ENCODE measurements at places on chromosomes 6 and 20.

DNA sequence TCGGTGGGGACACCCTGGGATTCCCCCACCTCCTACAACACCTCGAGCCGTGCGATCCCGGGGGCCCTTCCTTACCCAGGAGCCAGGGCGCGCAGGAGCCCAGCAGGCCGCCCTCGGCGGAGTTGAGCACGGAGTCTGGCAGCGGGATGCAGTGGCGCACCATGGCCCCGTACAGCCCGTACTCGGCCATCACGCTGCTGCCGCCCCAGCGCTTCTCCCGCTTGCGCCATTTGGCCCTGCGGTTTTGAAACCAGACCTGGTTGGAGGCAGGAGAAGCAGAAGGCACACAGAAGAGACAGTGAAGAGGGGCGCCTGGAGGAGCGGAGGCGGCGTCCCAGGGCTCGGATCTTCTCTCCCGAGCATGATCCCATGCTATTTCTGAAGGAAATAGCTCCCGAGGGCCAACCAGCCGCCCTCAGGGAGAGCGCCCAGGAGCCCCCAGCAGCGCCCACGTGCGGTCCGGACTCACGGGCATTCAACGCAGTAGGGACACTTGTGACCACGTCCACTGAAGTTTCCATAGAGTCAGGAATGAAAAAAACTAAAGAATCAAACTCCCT is 4.3 kb downstream of the VSX1 start:
- peak; percentile 67 for DNase-seq

- no peak for DNase-seq
Observed at GRCh38 chr6:36692220-36692619, 5.4 kb upstream of the RAB44 start.

DNA sequence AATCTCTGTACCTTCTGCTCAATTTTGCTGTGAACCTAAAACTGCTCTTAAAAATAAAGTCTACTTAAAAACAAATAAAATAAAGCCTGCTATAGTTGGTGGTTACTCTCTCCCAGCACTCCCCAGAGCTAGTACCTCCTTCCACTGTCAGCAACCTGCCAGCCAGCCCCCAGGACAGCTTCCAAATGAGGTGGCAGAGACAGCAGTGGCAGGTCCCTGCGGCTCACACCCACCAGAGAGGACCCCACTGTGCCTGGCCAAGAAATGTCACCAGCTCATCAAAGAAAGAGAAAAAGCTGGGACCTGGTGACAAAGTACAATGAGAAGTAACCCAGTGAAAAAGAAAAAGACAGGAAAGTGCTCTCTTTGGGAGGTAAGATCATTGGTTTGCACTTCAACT is 15.2 kb downstream of the APMAP start:
- DNase-seq: no peak

DNA sequence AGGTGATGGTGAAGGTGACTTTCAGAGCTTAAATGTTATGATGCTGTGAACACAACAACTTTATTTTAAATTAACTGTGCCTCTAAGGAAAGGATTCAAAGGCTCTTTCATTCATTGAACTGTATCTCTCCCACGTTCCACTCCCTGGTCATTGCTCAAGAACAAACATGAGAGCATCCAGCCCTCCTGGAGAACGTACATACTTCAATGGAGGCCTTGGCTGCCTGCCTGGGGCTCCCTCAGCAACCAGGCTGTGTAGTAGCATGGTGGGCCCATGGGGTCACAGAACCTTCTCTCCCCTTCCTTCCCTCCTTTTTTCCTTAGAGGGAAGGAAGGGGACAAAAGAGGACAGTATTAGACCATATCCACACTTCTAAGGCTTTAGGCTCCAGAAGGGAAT is 234.3 kb downstream of the CDC5L start:
- no peak for DNase-seq

- DNase-seq: peak; percentile 56
Observed at GRCh38 chr20:62244644-62245108, 6.4 kb downstream of the OSBPL2 start.

GRCh38 chr20:55778796-55779195 is 226.5 kb downstream of the CBLN4 start:
- DNase-seq: no peak

DNA sequence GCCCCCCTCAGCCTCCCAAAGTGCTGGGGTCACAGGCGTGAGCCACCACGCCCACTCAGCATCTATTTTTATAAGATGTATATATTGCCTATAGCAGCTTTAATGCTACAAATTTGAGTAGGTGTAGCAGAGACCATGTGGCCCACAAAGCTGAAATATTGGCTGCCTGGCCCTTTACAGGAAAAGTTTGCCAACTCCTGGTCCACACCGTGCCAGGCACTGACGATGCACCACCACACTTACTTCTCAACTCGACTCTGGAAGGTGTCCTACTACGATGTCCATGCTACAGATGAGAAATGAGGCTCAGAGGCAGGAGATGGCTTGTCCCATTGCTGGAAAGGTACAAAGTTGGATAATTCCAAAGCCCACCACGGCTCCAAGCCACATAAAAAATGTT is 17.2 kb upstream of the SRSF6 start:
- no peak for DNase-seq

DNA sequence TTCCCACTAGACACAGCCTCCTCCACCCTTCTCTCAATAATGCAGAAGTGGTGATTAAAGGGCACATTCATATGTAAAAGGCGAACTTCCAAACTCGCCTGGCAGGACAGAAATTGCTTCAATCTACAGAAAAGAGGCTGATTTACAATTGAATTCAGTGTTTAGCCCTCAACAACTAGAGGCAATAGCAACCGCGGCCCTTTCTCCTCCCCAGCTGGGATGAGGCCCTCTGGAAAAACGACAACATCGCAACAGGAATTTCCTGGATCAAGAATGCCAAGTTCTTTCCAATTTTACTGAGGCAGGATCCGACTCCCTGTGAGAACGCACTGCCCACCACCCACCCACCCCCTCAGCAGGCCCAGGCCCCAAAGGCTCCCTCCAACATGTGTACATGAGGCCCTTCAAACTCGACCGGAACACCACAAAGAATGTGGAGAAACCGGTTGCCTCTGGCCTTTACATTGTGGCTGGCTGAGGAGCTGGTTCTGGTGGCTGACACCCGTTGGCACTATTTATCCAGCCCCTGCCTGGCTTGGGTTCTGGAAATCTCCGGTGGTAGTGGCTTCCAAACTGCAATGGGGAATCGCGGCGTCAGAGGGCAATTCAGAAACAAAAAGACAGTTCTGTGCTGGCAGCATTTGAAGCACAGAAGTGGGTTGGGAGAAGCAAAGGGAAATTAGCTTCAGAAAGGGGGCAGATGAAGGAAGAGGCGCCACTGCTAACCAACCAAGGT is 36.8 kb downstream of the ZMYND8 start:
- DNase-seq: peak; percentile 52

DNA sequence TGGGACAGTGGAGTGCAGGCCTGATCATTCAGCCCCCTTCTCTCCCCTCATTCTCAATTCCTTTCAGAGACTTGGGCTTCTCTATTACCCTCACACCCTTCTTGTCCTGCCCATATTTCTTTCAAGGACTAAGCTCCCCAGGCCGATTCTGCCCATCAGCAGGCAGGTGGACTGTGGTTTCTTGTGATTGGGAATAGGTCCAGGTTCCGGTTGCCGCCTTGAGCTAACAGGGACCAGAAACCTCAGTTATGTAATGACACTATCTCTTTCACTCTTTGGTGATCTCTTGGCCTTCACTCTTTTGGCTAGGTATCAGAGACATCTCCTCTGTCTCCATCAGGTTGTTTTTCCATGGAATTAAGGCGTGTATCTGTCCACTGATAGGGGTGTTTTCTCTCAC is 6.5 kb downstream of the MUCL3 start:
- DNase-seq: no peak

- no peak for DNase-seq
Observed at GRCh38 chr6:127533736-127534135, 14.6 kb upstream of the MTCL3 start.

DNA sequence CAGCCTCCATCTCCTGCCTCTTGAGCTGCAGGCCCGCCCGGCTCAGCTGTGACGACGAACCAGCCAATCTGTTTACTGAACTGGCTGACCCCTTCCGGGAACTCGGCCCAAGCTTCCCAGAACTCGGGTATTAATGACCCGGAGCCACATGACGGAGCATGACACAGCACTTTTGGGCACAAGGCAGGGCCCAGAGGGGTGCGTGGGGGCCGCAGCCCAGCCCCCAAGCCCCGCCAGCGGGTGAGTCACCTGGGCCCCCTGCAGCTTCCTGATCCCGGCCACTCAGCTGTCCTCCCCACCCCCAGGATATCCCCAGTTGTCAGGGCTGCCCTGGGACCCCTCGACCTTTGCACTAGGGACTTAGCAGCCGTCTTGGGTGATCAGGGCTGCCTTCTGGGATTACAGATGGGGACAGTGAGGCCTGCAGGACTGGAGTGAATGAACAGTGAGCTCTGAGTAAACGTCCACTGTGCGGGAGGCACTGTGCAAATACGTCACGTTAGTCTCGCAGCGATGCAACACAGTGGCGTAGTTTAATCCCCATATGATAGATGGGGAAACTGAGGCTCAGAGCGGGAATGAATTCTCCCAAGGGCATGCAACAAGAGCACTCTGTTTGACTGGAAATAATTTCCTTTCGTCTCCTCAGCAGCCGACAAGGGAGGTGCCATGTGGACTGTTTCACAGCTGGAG is 102.1 kb downstream of the CEBPB start:
- peak; percentile 98 for DNase-seq

GRCh38 chr6:80771941-80772340 is 665.5 kb downstream of the BCKDHB start:
- DNase-seq: no peak

DNA sequence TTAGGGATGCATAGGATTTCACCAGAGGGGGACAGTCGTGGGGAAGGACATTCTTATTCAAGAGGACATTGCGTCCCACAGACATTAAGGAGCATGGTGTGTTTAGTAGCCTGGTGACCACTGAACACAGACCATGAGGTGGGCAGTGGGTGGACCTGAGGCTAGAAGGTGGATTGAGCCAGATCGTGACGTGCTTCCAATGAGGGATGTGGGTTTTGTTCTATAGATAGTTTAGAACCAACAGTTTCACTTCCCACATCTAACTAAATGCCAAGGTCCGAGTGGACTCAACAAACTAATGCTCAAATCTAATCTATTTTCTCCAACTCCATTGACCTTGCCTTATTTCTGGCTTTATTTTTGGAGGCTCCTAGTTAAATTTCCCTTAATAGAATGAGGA is 58.5 kb downstream of the OGFRL1 start:
- no peak for DNase-seq

GRCh38 chr20:19995220-19995863 is 21.8 kb upstream of the NAA20 start:
- no peak for DNase-seq

DNA sequence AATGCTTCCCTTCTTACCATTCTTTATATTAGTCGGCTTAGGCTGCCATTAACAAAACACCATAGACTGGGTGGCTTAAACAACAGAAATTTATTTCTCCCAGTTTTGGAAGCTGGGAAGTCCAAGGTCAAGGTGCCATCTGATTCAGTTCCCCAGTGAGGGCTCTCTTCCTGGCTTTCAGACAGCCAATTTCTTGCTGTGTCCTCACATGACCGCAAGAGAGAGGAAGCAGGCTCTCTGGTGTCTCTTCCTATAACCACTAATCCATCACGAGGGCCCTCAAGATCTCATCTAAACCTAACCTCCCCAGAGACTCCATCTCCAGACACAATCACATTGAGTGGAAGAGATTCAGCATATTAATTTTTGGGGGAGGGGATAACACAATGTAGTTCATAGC is 193.0 kb upstream of the SGK1 start:
- DNase-seq: no peak

GRCh38 chr6:98909236-98909635 is 38.5 kb downstream of the FBXL4 start:
- DNase-seq: no peak

DNA sequence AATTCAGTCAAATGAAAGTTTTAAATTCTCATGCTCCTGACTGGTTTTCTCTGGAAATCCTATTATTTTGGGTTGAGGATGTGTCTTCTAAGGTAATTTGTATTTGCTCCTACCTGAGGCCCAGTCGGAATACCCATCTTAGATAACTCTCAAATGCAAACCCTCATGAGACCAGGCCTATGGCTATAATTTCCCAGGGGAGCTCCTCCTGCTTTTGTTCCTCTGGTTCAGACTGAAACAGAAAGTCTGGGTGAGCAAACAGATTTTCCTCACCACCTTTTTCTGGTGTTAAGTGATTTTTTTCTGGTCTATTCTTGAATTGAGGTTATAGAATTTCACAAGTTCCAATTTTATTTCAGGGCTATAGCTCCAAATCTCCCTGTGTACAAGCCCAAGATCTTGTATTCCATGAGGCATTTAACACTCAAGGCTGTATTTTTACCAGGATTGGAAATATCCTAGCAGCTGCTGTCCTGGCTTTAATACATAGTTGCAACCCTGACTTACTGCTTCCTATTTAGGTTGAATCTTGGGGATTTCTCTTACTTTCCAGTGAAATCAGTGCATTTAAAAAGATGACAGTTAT is 169.1 kb upstream of the PTCHD4 start:
- no peak for DNase-seq

- DNase-seq: no peak
Observed at GRCh38 chr6:3119040-3119723, 671 bp downstream of the BPHL start.

DNA sequence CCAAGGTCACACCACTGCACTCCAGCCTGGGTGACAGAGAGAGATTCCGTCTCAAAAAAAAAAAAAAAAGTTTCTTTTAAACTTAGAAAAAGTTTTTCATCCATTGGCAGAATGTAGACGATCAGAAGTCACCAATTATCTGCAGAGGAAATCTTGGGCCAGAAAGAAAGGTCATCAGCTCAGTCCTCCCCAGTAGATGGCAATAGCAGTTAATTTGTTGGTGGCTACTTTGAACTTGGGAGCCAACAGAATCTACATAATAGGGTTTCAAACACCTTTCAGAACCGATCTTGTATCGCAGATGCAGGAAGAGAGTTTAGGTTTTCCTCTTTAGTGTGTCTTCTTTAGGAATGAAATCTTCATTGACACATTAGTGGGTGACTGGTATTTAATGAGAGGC is 41.7 kb downstream of the LBP start:
- DNase-seq: no peak

- no peak for DNase-seq
Observed at GRCh38 chr6:16723402-16723801, 37.9 kb downstream of the ATXN1 start.

All from right cardiac atrium (tissue), 5 donors.